Testis (tissue), 5 donors: ENCODE measurements at places on chromosomes 16 and 17. TPM values are rescaled to one million over a fixed set of nuclear protein-coding genes. Genes with fewer than 3 reads are reported as not detected.

SOCS3 gene
- 2.2 TPM for total RNA-seq

MPP3 gene
- total RNA-seq = 18.2 TPM

MYOCD gene
- total RNA-seq = 7.6 TPM

SGCA gene
- total RNA-seq = 2.4 TPM

KRTAP9-4 gene
- total RNA-seq = not detected

PYDC1 gene
- total RNA-seq = not detected

HS3ST4 gene
- total RNA-seq = 2.7 TPM

C17orf78 gene
- total RNA-seq = 2.0 TPM

ALOX15 gene
- 1.3 TPM for total RNA-seq

C17orf100 gene
- 6.9 TPM for total RNA-seq

GNAO1 gene
- 28.6 TPM for total RNA-seq

UTS2R gene
- 28.1 TPM for total RNA-seq

PRR35 gene
- total RNA-seq = 7.2 TPM

GRAPL gene
- 2.0 TPM for total RNA-seq

IKZF3 gene
- total RNA-seq = 1.9 TPM

ZACN gene
- not detected for total RNA-seq

TNRC6C gene
- total RNA-seq = 27.4 TPM

MYO15A gene
- total RNA-seq = 18.6 TPM

NPIPB2 gene
- 28.7 TPM for total RNA-seq

TTYH2 gene
- total RNA-seq = 73.5 TPM

PSME3 gene
- total RNA-seq = 79.7 TPM

TVP23A gene
- 4.2 TPM for total RNA-seq

DYNLRB2 gene
- total RNA-seq = 95.3 TPM

IGF2BP1 gene
- 19.9 TPM for total RNA-seq

TBX21 gene
- 2.2 TPM for total RNA-seq
